ENCODE measurements at places on chromosomes 6 and 20.

- DNase-seq: no peak
Measured at GRCh38 chr6:136777651-136778050, 14.6 kb downstream of the MAP3K5 start.

GRCh38 chr6:123467392-123467791 lies 169.4 kb downstream of the TRDN start:
- no peak for DNase-seq

- DNase-seq: peak; percentile 11
Measured at GRCh38 chr6:119256978-119257462, 92.5 kb downstream of the MAN1A1 start.

DNA sequence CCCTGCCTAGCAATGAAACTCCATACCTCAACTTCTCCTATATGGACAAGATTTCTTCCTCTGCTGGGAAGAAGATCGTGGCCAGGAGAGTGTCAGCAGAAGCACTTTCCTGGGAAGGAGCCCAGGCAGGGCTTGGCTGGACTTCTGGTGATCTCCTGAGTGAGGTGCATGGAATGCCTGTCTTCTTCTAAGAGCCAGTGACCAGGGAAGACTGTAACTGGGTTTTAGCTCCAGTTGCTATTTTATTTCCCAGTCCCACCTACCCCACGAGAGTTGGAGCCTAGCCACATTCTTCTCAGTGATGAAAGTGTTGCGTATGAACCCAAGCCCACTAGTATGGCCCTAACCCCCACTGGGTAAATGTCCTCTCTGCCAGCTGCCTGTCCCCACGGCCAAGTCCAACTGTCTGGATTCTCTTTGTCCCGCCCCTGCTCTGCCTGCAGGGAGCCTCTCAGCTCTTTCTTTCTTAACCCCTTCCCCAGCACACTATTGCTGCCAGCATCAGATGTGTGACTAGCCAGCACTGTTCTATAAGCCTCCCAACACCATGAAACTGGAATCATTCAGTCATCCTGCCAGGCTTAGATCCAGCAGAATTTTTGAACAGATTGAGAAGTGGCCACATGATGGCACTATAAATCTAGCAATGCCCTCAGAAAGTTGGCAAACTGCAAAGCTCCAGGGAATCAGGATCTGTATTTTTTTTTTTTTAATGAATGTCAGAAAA lies 69.8 kb upstream of the FAM184A start:
- peak; percentile 77 for DNase-seq

DNA sequence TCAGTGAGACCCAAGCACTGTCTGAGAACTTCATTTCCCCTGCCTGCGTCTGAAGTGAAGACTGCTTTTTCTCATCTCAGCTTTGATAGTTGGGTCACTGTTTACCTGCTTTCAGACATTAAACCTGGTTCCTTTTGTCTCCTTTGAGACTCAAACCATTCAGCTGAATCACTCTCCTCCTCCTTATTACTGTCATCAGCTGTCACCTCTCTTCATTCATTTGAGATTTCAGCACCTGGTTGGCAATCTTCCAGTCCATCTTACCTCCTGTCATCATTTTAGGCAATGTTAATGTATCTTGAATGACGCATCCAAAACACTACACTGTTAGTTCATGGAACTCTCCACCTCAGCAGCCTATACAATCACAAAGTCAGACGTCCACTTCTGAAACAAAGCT lies 34.3 kb upstream of the SOX4 start:
- no peak for DNase-seq

DNA sequence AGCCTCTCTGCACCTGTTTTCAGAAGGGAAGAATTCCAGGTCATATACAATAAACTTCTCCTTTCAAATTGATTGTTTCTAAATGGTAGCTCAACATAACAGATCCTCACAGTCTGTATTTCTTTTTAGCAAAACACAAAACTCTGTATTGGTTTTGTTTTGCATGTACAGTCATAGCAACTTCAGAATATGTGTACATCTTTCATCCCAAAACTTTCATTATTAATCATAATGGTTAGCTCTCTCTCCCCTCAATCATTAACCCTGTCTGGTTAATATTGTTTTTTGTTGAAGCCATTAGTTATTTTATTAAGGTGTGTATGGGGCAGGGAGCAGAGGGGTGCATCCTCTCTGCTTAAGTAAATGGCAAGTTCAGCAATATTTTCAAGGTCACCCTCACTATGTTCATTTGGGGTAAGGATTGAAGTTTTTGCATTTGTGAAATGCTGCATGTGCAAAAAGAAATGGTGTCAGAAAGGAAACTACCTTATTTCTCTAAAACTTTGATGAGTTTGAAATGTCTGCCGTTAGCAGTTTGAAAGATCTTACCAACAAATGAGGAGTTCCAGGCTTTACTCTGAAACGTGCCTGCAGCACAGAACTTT lies 136.8 kb upstream of the BTBD3 start:
- no peak for DNase-seq

GRCh38 chr20:5448449-5449118 lies 131.8 kb upstream of the PROKR2 start:
- peak; percentile 54 for DNase-seq

DNA sequence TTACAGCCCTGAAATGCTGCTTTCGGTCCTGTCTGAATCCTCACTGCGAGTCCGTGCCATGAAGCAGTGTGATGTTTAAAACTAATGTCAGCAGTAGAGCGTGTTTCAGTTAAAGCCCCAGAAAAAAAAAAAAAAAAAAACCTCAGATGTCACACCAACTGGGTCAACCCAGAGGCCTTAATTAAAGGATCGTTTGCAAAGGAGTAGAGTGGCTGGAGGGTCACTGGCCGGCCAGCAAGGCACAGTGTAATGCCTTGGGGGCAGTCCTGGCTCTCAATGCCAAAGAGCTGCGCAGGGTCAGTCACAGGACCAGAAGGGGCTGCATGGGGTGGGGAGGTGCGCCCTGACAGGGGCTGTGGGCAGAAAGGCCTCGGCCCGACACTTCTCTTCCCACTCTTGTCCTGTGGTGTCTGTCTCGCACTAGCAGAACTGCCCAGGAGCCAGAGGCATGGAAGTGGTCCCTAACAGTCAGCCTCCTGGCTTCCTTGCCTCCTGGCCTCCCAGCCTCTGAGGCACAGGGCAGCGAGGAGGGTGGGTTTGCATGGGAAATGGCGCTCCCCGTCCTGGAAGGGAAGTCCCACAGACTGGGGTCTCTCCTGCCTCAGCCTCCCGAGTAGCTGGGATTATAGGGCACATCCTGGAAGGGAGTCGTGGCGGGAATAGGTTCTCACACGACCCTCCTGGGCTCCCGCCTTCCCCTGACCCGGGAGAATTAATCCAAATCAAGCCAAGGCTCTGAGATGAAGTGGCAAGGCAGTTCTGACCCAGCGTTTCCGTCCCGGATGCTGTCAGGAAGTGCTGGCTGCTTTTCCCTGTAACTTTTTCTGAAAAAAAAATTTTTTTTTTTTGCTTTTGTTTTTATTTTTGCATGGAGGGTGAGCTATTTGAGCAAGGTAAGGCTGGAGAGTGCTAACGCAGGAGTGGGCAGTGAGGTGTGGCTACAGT lies 53.7 kb upstream of the MPC1 start:
- no peak for DNase-seq

DNA sequence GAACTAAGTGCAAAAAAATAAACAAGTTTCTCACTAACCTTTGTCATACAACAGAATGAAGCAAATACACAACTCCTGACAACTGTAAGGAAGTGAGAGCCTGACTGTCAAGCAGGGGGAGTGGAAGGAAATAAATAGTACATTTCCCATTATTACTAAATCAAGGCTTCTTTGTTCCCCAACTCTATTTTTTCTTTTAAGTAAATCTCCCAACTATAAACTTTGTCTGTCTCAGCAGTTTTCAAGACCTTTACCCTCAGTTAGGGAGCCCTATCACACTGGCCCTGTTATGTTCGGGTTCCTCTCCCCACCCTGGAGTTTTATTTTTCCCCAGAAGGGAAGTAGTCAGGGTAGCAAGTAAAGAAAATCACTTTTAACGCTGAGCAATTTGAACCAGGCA lies 24.1 kb upstream of the IPCEF1 start:
- DNase-seq: no peak

- no peak for DNase-seq
Measured at GRCh38 chr6:110180228-110181008, at the start of gene CDC40. TSS of gene CDC40 (plus strand) at chr6:110180427. CDS start at chr6:110180445, 18 bp downstream.

GRCh38 chr6:105648276-105648675 lies 245.4 kb upstream of the PREP start:
- no peak for DNase-seq

DNA sequence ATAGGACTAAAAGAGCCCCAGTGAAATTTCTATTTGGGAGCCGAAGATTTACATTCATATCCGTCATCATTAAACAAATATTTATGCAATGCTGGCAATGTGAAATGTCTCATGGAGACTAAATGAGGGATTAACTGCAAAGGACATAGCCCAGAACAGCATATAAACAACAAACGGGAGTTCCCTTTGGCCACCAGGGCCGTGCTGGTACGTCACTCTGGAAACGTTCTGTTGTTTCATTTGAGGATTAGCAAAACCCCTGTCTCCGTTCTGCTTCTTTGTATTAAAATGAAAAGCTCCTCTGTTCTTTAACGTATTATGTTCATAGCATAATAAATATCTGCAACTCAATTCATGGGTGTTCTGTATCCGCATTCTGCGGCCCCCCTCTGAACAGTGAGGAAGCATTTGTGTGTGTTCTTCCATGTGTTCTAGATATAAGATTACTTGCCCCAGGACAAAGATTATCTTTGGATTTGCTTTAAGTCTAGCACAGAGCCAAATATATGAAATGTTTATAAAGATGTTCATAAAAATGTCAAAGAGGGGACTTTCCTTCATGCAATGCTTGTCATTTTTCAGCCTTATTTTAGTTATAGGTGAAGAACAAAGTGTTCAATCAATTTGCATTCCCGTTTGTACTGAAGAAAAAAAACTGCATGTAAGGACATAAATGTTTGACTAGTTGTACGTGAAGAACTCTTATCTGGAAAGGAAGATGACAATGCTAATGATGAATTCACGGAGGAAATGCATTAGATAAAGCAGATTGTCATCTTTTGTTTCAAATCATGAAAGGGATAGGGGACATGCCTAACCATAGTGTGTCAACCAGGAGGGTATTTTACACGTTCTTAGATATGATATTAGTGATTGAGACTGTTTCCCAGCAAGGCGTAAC lies 90.0 kb upstream of the TNFAIP3 start:
- DNase-seq: no peak

GRCh38 chr6:125794342-125795137 lies 3.8 kb downstream of the NCOA7 start:
- DNase-seq: no peak

DNA sequence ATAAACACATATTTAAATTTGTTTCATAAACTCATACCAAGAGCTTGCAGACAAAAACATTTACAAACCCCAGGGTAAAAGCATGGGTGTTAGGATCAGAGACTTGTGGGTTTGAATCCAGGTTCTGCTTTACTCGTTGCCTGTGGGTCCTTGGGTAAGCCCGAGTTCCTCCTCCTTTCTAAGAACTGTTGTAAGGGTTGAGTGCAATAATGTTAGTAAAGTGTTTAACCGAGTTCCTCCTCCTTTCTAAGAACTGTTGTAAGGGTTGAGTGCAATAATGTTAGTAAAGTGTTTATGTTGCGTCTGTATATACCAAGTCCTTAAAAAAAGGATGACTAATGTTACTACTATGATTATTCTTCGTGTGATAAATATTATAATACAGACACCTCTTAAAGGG lies 18.7 kb downstream of the CCDC170 start:
- no peak for DNase-seq

GRCh38 chr20:58544286-58544685 lies 29.1 kb upstream of the APCDD1L start:
- no peak for DNase-seq

DNA sequence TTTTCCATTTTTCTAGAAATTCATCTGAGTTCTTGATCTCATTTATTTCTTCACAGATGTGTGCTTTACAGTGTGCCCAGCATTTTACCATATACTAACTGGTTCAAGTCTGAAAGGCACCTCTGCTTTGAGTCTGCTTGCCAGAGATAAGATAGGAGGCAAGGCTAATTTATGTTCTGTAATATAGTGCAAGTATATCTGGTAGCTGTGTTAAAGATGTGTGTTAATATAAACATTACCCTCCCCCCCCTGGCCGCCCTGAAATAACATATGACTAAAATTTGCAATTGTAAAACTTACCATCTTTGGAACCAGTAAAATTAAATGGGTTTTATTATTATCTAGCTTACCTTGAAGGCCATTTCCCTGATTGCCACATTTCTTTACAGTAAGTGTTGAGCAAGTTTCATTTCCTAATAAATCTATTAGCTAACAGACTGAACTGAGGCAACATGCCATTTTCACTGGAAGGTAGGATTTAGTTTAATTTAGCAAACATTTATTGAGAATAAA lies 2.7 kb downstream of the FBXO9 start:
- peak; percentile 88 for DNase-seq

DNA sequence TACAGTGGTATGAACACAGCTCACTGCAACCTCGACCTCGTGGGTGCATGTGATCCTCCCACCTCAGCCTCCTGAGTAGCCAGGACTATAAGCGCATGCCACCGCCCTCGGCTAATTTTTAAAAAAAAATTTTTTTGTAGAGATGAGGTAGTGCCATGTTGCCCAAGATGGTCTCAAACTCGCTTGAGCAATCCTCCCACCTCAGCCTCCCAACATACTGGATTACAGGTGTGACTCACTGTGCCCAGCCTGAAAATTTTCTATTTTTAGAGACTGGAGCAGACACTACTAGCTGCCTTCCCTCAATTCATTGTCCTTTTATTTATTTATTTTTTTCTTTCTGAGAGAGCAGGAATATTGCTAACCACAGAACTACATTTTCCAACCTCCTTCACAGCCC lies 20.3 kb upstream of the GTF3C6 start:
- no peak for DNase-seq

GRCh38 chr20:5195655-5196054 lies 68.8 kb downstream of the CDS2 start:
- no peak for DNase-seq

- DNase-seq: peak; percentile 20
Measured at GRCh38 chr20:34907616-34908469, 31.4 kb downstream of the ACSS2 start.

DNA sequence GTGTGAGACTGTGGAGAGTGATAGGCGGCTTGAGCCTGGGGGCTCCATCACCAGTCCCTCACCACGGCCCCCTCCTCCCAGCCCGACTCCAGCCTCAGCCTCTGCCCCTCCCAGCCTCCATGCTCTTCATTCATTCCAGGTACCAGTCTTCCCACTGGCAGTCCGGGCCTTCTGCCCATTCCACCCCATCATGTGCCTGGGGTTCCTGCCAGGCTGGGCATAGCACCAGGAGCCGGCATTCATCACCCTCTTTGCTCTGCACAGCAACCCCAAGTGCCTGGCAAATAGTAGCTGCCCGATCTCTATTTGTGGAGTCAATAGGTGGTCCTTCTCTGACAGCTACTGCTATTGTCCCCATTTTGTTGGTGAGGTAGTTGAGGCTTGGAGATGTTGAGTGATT lies 39.6 kb upstream of the GTSF1L start:
- DNase-seq: no peak

GRCh38 chr6:8562125-8562524 lies 126.8 kb upstream of the SLC35B3 start:
- DNase-seq: no peak

- peak; percentile 58 for DNase-seq
Measured at GRCh38 chr20:23637282-23638221, at the start of gene CST3. TSS of gene CST3 (minus strand) at chr20:23637955. CDS start at chr20:23637862, 93 bp downstream.

GRCh38 chr20:31517373-31517772 lies 3.1 kb downstream of the HM13 start:
- no peak for DNase-seq
